Inflammatory macrophage treated with lipopolysaccharide for 4 hours (primary cell): ENCODE measurements at places on chromosomes 6 and 20.

- no peak for DNase-seq
Measured at GRCh38 chr6:140045116-140045515, 670.7 kb upstream of the CITED2 start.

GRCh38 chr6:84093441-84094435 lies 60.2 kb downstream of the MRAP2 start:
- peak; percentile 72 for DNase-seq

GRCh38 chr20:33881989-33882388 lies 70.8 kb downstream of the CHMP4B start:
- DNase-seq, result no peak

GRCh38 chr6:168209420-168209819 lies 110.2 kb downstream of the DACT2 start:
- no peak for DNase-seq

DNA sequence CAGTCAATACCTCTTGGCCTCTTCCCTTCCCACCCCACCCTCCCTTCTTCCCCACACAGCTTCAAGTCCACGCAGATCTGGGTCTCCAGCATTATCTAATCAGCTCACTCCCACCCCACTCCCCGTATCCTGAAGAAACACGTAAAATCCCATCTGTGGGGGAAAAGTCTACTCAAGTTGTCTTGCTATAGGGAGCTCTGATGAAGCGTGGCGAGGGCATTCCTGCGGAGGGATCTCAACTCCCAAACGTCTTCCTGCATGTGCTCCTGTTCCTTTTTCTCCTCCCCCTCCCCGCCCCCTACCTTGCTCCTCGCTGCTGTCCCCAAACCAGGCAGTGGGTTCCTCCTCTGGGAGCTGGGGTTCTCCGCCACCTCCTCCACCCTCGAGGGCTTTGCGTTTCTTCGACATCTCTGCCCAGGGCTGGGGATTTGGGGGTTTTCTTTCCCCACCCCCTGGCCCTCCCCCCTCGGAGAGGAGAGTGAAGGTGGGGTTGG lies 181.8 kb downstream of the TBXT start:
- DNase-seq, result no peak

DNA sequence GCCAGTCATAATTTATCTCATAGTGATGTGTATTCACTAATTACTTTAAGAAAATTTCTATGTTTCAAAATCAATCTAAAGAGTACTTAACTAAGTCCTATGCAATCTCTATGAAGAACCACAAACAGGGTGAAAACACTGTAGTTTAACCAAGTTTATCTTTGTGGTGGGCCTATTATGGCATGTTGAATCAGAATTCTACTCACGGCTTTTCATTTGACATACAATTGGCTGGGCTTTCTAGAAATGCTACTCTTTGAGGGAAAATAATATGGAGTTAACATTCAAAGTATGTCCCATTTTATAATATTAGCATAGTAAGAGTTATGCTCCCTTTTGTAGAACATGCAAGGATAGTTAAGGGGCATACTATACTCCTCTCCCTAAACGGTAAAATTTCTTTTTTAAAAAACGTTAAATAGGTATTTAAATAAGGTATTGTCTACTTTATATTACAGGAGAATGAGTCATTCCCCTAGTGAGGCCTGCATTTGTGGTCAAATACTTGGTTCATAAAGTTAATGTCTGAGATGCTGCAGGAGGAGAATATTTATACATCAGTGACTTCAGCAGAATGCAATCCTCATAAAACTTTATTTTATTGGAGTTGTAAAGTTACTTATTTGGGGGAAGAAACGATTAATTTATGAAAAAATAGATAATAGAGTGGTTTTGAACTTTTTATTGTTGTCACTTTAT lies 1.8 kb downstream of the MOXD1 start:
- DNase-seq, result no peak

DNA sequence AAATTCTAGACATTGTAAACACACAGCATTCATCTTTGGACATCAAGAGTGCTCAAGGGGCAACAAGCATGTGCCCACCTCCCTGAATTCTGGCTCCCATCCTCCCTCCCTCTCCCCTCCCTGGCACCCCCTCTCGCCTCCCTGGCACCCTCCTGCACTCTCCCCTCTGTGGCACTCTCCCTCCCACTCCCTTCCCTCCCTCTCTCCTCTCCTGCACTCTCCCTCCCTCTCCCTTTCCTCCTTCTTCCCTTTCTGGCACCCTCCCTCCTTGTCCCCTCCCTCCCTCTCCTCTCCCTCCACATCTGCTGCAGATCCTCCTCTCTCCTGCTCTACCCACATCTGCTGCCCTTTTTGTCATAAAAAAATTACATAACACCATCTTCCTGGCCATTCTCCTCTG lies 113.0 kb upstream of the SLC22A23 start:
- no peak for DNase-seq

GRCh38 chr20:43977962-43978361 lies 63.3 kb downstream of the TOX2 start:
- DNase-seq, result no peak

- peak; percentile 65 for DNase-seq
Measured at GRCh38 chr20:39829661-39830060, 859.4 kb downstream of the MAFB start.

DNA sequence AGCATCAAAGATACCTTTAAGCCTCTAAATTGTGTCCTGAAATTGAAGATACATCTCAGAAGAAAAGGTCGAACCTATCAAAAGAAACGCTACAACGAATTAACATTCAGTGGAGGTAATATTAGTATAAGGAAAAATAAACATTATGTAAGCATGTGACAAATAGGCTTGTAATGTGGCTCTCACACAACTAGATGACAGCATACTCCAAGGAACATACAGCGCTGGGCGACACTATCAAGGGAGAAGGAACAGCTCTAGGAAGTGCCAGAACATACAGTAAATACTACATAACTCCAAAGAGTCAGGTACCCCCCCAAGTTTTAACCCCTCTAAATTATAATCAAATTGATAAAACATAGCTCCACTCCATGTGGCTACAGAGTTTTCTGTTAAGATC lies 103.5 kb downstream of the LAMP5 start:
- DNase-seq, result peak; percentile 68

GRCh38 chr20:4871486-4871885 lies 129.8 kb downstream of the SLC23A2 start:
- no peak for DNase-seq

- no peak for DNase-seq
Measured at GRCh38 chr20:53960579-53961272, 109.7 kb downstream of the BCAS1 start.

DNA sequence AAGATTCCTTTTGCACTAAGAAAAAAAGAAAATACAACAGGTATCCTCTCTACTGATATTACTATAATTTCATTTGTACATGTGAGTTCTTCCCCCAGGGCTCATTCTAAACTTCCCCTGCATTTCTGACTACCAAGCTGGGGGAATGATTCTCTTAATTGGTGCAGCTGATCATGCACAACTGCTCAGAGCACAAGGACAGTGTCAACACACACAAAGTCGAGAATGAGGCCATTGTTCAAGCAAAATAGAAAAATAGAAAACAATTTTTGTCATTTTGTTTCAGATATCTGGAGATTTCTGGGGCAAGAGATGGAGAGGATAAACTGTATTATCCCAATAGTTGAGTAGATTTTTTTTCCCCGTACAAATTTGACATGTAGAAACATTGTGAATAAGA lies 236.3 kb downstream of the HAO1 start:
- DNase-seq, result no peak

GRCh38 chr6:158405933-158406332 lies 93.7 kb downstream of the TULP4 start:
- DNase-seq, result no peak

GRCh38 chr6:84350397-84350796 lies 123.0 kb upstream of the CEP162 start:
- no peak for DNase-seq

DNA sequence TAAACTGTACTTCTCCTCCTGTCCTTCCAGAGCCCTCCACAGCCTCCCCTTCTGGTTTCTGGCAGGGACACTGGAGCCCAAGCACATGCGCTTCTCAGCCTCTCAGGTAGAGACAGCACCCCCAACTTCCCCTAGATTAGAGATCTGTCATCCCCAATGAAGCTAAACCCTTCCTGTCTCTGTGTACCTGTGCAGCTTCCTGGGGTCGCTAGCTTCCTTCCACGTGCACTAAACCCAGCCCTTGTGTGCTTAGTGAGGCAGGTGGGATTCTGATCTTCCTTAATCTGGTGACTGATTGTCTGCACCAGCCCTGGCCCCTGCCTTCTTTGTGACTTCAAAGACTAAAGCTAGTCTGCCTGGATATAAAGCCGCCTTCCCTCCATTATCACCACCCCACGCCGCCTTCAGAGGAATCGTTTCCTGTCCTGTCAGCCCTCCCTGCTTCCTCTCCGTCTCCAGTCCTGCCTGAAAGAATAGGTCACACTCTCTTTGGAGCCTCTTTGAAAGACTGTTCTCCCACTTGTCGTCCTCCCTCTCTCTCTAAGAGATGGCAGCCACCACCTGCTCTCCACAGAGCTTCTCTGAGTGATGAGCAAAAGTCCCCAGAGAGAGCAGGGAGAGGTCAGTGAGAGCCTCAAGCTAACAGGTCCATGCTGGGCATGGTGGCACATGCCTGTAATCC lies 27.5 kb downstream of the CAPN11 start:
- no peak for DNase-seq

GRCh38 chr6:1797801-1798200 lies 188.1 kb downstream of the FOXC1 start:
- DNase-seq, result no peak

GRCh38 chr6:162699961-162700360 lies 27.6 kb downstream of the PRKN start:
- DNase-seq, result no peak

DNA sequence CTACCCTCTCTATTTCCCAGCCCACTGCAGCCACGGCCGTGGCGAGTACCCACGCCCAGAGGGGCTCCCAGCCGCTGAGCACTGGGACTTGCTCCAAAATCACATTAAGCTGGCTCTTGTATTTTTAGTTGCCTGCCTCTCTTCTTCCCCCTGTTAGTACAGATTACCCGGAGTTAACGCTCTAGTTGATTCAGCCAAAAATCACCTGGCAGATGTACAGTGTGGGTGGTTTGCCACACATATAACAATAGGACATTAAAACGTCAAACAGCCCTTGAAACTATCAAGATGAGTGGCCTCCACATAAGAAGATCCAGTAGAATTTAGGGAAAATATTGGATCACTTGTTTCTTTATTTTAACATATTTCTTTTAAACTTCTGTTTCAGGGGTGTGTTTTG lies 268.8 kb upstream of the PRDM1 start:
- no peak for DNase-seq

DNA sequence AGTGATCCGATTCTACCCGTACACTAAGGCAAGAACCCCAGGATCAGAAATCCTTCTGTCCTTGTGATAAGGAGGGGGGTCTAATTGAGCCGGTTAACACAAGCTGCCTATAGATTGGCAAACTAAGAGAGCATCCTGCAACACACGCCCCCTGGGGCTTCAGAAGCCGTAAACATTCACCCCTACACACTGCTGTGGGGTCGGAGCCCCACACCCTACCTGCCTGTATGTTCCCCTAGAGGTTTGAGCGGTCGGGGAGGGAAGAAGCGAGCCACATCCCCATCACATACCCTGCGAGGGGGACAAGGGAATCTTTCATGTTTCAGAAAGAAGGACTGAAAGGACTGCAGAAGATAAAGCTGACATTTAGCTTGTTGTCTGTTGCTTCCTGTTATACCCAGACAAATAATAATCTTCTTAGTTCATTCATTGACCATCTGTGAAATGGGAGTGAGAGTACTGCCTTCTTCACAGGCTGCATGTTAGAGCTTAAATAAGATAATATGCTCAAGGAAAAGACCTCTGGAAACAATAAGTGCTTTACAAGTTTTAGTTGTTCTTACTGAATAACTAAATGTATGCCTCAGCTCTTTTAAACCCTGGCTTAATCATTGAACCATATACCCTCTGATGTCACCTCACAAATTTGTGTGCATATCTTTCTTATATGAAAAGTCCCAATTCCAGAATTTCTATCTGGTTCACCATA lies 74.2 kb upstream of the RNF217 start:
- no peak for DNase-seq
